ENCODE measurements at places on chromosomes 2 and 18.

- peak; percentile 66 for DNase-seq
Observed at GRCh38 chr2:39099870-39100728, 20.8 kb downstream of the SOS1 start.

DNA sequence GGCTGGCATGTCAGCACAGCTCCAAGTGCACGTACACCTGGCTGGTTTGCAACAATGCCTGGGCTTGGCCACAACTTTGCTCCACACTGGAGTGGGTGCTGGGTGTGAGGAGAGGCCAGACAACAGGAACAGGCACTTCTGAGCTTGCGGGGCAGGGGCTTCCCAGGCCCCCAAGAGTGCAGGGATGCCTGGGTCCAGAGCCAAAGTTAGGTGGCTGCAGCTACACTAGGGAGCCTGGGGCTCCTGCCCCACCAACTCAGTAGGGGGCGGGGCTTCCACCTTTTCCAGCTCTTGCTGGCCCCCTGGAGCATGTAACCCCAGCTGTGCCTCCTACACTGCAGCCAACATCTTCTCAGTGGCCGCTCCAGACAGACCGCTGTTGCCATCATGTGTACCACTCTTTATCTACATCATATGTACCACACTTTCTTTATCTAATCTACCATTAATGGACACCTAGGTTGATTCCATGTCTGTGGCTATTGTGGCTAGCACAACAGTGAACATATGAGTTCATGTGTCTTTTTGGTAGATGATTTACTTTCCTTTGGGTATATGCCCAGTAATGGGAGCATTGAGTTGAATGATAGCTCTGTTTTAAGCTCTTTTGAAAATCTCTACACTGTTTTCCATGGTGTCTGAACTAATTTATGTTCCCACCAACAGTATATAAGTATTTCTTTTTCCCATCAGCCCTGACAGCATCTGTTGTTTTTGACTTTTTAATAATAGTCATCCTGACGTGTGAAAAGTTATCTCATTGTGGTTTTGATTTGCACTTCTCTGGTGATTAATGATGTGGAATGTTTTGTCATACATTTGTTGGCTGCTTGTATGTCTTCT lies 87.9 kb downstream of the ZNF804A start:
- no peak for DNase-seq

GRCh38 chr2:65300134-65300760 lies 72.6 kb downstream of the ACTR2 start:
- DNase-seq = no peak

DNA sequence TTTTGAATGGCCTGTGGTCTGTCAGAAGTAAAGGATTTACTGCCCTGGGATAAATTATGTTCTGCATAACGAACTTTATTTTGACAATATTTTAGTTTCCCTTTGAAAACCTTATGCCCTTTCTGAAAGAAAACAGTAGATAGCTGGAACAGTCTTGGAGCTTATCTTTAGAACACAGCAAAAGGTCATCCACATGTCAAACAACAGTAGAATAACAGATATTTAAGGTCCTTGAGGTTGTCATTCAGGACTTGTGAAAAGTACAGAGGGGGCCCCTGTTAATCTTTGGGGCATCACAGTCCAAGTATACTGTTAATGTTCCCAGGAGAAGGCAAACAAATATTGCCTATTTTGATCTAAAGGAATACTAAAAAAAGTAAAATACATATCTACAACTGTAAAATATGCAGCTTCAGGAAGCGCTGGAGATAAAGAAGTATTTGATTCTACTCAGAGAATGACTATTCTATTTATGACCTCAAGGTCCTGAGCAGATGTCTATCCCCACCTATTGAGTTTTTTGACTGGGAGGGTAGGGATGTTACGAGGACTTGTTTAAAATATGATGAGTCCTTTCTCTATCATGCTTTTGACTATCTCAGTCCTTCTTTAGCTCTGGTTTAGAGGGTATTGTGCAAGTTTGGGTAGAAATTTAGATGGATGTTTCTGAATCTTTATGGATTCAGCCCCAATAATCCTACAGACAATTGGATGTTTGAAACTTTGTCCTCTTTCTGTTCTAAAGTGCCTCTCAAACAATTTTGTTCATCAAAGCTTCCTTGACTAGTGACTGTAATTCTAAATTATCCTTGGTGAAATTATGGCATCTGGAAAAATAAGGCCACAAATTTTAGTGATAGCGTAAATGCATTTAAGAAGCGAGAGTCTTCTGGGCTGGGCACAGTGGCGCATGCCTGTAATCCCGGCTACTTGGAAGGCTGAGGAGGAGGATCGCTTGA lies 25.1 kb upstream of the TMEM214 start:
- DNase-seq = no peak

DNA sequence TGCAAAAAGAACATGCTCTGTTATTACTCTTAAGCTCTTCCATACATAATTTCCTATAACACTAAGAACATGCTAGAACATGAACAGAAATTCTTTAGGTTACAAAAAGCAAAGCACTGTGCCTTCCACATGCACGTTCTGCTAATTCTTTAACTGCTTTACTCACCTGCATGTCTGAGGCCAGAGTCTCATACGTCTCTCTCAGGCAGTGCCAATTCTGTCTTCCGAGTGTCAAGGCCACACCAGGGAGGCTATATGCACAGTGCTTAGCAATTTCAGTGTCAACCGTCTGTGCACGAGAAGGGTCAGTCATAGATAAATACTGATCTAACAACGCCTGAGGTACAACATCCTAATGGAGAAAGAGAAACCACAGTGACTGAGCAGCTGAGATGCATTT lies 55.1 kb downstream of the PPP4R1 start:
- no peak for DNase-seq

DNA sequence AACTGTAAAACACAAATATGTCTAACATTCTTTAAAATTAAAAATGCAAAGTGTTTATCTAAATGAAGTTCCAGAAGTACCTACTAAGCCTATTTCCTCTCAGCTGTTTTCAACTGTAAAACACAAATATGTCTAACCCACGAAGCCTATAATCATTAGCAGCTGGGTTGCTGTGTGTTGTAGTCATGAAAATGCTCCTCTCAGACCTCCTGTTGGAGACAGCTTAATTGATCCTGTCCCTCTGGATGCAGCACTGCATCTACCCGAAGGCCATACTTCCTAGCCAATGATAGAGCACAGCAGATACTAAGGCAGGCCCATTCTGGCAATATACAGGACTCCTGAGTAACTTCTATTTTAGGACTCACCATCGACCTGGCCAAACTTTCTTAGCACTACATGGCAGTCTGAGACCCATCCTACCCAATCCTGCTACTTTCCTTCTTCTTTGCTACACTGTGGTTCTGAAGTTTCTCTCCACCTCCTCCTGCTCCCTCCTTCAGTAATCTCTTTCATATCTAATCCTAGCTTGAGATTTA lies 92.5 kb upstream of the RBBP8 start:
- DNase-seq = no peak

GRCh38 chr2:190537765-190538164 lies 3.2 kb upstream of the NEMP2 start:
- no peak for DNase-seq

DNA sequence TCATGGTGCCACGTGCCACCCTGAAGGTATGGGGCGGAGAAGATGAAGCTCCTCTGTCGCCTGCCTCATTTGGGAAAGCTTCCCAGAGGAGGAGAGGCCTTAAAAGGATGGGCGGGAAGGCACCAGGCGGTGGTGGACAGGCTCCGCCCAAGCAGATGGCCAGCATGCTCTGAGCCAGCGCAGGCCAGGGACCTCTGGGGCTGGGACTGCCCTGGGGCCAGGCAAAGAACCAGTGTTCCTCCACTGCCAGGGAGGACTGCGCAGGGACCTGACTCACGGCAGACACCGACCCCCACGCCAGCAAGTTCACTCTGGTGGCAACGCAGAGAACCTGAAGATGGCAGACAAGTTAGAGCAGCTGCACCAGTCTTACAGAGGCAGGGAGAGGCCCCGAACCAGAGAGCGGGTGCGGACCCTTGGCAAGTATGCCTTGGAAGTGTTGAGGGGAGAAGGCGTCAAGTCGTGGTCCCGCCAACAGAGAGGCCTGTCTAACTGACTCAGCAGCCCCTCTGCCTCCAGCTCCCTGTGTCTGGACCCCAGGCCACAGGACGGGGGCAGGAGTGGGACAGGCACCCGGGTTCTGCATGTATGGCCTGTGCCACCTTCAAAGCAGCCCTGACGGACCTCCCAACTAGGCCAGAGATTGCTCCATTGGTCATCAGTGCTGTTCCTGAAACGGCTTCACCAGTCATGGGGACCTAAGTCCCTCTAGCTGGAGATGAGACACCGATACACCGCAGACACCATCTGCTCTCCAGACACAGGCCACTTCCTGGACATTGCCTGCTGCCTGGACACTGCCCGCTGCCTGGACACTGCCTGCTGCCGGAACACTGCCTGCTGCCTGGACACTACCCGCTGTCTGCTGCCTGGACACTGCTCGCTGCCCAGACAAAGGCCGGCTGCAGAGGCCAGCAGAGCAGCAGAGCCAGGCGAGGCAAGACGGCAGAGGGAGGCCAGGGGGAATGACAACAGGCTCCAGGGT lies 124.7 kb downstream of the HDAC4 start:
- DNase-seq = no peak

DNA sequence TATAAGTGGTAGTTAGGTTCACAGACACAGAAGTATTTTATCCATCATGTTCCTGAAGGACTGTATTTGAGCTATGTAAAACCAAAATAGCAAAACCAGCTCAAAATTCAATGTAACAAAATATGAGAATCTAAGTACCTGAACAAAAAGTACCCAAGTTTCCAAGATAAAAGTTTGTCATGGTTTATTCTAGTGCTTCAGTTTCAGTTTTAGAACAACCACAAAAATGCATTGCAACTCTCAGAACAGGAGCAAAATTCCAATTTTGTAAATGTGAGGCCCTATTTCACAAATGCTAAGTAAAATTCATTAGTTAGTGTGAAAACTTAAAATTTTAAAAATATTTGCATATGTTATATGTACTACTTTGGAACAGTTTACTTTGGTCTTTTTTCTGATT lies 5.0 kb upstream of the ALPK2 start:
- DNase-seq = no peak

GRCh38 chr18:72378016-72378415 lies 166.1 kb downstream of the CBLN2 start:
- no peak for DNase-seq

GRCh38 chr2:20672201-20672951 lies 5.4 kb downstream of the GDF7 start:
- DNase-seq = no peak

DNA sequence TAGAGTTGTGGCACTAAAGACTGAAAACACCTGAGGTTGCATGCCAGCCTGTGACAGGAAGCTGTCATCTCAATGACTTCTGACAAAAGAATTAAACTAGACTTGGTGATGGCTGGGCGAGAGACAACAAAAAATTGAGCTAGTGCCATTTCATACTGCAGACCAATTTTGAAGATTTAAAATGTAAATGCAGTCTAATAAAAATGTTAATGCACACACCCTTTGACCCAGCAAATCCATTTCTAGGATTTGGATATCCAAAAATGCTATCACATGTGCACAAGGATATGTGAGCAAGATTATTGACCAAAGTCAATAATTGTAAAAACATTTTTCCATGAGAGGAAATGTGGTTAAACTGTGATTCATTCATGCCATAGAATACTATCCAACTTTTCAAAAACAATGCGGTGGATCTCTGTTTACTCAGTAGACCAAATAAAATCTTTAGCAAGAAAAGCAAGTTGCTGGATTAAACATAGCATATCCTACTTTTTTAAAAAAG lies 5.6 kb downstream of the FBXO36 start:
- DNase-seq = no peak

- DNase-seq = peak; percentile 64
Observed at GRCh38 chr2:224938651-224939182, 103.6 kb downstream of the DOCK10 start.

DNA sequence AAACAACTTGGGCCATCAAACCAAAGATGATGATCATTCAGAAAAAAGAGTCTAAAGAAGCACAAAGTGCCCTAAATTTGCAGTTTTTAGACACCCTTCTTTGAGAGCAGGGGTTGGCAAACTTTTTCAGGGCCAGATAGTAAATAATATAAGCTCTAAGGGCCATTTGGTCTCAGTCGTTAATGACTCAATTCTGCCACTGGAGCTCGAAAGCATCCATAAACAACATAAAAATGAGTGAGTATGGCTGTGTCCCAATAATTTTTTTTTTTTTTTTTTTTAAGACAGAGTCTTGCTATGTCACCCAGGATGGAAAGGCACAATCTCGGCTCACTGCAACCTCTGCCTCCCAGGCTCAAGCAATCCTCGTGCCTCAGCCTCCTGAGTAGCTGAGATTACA lies 152.3 kb downstream of the DTNB start:
- no peak for DNase-seq

- peak; percentile 59 for DNase-seq
Observed at GRCh38 chr2:46297546-46298271, 502 bp downstream of the EPAS1 start.

- no peak for DNase-seq
Observed at GRCh38 chr18:48815581-48816324, 135.0 kb downstream of the SMAD7 start.

Measured in activated CD4-positive, alpha-beta T cell treated with anti-CD3 and anti-CD28 coated beads, Interleukin-2, Interleukin-6, amounts not matched to agents 100 ng/mL and 50 ng/mL, durations not matched to agents 16 hours and 8 hours (primary cell).